ENCODE measurements at places on chromosomes 16 and 17. TPM values are rescaled to one million over a fixed set of nuclear protein-coding genes. Genes with fewer than 3 reads are reported as not detected.

DNA sequence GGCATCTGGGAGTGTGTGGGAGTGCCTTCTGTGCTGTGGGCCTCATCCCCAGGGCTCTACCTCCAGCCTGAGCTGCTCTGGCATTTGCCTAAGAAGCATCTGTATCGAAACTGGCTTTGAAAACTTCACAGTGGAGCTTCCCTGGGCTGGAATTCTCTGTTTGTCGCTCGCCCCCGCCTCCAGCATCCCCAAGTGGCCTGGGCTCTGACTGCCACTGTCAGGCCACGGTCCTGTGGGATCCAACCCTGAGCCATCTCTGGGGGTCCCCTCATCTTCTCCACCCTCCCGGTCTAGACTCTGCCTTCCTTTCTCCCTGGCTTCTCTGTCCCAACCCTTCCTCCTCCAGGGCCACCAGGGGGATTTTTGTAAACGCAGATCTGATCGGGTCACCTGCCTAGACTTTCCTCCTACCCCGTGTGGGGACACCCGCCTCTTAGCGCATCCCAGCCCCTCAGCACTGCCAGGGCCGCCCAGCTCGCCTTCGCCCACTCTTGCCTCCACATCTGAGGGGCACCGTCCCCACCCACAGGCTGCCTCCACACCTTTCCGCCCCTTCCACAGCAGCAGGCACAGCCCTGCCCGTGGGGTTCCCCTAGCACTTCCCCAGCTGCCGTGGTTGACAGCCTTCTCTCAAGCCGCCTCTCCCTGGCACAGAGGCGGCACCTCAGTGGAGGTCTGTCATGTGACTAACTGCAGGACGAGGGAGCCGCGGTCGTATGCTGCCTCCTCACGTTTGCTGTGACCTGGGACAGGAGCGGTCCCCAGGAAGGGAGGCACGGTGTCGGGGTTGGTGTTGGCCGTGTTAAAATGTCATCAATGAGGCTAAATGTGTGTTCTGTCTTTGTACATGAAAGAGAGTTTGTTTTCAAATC lies 12.0 kb downstream of the TBC1D24 start:
- no peak for DNase-seq

GRCh38 chr16:72066747-72067146 lies 3.7 kb downstream of the HPR start:
- DNase-seq = no peak

- peak; percentile 72 for DNase-seq
These were observed 28.0 kb upstream of the LRRC37A start for GRCh38 chr17:46266656-46267544.

- DNase-seq = peak; percentile 96
These were observed 12.4 kb upstream of the GUCY2D start for GRCh38 chr17:7989781-7990655.

RAB37 gene
- 3.2 TPM for total RNA-seq
